Erythroblast (primary cell): ENCODE measurements at places on chromosomes 3 and 15.

GRCh38 chr3:185781759-185782158, 43.1 kb downstream of the IGF2BP2 start:
- no peak for DNase-seq

DNA sequence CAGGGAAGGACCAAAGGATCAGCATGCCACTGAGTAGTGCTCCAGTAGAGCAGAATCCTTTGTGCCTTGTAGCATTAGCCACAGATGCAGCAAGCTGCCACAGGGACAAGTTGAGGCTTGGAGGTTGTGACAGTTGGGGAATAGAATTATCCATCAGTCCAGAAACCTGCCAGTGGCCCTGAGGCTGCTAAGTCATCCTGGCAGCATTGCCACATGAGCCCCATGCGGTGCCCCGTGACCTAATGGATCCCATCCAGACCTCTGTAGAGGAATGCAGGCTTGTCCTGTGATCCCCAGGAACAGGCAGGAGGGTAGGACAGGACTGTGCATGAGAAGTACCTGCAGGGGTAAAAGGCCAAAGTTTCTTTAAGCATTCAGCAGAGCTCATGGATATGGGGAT, 51.7 kb downstream of the BOC start:
- DNase-seq = no peak

- DNase-seq = no peak
Measured at GRCh38 chr15:82545002-82545401, 4.7 kb upstream of the RPS17 start.

GRCh38 chr15:68790910-68791309, 29.8 kb downstream of the ANP32A start:
- no peak for DNase-seq

GRCh38 chr3:182937293-182938051, 42.9 kb downstream of the DCUN1D1 start:
- DNase-seq = peak; percentile 85

DNA sequence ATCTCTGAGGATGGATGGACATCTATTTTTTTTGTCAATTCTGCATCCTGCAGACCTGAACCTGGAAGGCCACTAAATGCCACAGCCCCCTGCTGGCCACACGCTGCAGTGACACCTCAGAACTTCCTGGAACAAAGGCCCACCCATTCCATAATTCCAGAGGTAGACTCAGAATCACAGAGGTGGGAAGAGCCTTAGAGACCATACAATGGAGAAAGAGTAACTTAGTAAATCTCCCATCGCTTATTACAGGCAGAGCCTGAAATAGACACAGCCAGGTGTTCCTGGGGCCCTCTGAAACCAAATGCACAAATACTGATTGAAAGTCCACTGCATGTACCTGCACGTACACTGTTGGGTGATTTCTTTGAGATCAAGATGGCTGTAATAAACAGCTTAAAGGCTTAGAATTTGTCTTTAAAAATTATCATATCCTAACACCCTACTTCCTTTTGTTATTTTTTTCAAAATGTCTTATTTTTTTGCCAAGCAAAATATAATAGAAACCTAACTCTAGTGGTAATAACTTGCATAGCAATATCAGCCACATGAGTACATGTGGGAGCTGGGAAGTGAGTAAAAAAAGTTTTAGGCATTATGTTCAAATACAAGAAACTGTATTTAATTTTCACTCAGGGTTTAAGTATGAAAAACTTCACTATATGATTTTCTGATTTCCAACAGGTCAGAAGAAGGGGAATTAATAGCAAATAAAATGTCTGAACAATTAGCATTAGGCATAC, 62.7 kb downstream of the EOMES start:
- DNase-seq = peak; percentile 55

DNA sequence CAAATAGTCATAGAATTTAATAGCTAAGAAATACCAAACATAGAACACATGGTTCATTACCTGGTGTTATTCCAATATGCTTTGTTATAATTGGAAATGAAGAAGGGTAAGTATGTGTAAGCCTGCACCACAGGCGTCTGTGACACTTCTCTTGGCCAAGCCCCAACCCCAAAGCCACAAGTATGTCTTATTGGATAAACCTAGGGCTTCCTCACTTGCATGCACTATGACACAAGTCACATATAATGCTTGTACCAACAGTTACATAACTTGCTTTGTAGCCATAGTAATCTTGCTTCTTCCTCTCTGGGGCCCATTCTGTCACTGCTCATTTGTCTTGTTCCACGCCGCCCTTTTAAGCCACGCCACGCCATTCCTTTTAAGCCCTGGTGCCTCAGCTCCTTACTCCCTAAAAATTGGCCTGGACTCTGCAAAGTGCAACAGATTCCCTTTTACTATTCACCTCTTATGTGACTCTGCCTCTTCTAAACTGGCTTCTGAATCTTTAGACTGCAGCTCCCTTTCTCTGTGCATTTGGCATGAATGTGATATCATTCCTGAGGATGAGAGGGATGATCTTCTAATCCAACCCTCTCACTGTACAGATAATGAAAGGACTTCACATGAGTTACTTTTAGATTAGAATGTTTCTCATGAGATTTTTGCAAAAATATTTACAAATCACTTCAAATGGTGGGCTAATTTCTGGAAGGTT, 48.1 kb upstream of the EPHA3 start:
- no peak for DNase-seq

GRCh38 chr15:101014921-101015841, 96.0 kb downstream of the LRRK1 start:
- DNase-seq = peak; percentile 51

- no peak for DNase-seq
Measured at GRCh38 chr3:138877226-138877625, 42.5 kb upstream of the PIK3CB start.

DNA sequence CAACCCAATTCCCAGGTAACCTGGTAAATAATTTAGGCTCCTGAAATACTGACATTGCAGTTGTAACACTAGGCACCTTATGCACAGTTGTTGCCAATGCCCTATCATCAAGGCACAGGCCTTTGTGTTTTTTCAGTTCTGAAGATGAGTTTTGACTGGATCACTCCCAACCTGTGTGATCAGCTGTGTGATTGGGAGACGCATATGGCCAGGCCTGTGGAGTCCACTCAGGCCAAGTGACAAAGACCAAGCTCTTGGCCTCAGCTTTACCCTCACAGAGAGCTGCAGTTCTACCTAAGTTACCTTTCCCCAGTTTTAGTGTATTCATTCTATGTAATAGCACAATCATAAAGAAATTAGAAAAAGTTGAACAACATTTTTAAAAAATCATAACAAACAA, 19.2 kb upstream of the AQP9 start:
- no peak for DNase-seq

DNA sequence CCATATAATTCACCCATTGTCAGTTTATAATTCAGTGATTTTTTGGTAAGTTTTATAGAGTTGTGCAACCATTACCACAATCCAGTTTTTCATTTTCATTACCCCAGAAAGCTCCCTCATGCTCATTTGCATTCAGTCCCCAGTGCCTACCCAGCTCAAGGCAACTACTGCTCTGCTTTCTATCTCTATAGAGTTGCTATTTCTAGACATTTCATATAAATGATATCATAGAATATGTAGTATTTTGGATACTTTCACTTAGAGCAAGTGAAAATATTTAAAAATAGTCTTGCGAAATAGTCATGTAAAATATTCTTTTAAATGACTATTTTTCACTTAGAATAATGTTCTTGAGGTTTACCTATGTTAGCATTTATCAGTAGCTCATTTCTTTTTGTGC, 42.1 kb downstream of the ZNF654 start:
- no peak for DNase-seq

GRCh38 chr3:184889312-184889904, 77.4 kb downstream of the VPS8 start:
- DNase-seq = no peak

- no peak for DNase-seq
Measured at GRCh38 chr3:13711911-13712650, 163.2 kb downstream of the FBLN2 start.

- no peak for DNase-seq
Measured at GRCh38 chr15:72737723-72738122, 45.8 kb downstream of the ADPGK start.

DNA sequence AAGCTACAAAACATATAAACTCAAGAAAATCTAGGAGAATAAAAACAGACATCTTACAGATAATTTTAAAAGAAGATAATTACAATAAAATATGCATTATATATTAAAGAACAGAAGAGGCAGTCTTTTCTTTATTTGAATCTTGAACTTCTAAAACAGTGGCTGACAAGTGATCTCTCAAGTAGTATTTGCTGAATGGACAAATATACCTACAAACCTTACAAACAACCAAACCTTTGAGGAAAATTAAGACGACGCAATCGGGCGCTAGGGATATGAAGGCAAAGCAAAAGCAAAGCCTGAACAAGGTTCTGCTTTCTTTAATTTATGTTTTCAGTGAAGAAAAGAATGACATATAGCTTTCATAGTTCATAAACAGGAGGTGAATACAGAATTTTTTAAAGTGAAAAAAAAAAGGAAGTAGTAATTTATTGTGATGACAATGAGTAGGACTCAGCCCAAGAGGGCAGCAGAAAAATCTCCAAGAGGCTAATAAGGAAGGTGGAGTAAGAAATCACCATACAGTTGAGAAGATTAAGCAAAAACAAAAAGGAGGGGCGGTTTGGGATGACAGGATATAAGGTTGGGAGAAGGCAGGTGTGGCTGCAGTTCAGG, 347.8 kb downstream of the TBC1D5 start:
- no peak for DNase-seq

GRCh38 chr3:61018807-61019206, 232.4 kb downstream of the FHIT start:
- DNase-seq = no peak

DNA sequence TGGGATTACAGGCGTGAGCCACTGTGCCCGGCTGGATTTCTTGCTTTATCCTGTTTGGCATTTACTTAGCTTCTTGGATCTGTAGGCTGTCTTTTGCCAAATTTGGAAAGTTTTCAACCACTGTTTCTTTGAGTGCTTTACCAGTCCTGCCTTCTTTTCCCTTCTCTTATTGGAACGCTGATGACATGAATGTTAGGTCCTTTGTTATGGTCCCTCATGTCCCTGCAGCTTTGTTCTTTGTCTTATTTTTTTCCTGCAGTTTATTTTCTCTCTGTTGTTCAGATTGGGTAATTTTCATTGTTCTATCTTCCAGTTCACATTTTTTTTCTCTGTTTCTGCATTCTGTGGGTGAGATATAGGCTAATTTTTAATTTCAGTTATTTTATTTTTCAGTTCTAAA, 25.0 kb downstream of the SH3GL3 start:
- DNase-seq = no peak

DNA sequence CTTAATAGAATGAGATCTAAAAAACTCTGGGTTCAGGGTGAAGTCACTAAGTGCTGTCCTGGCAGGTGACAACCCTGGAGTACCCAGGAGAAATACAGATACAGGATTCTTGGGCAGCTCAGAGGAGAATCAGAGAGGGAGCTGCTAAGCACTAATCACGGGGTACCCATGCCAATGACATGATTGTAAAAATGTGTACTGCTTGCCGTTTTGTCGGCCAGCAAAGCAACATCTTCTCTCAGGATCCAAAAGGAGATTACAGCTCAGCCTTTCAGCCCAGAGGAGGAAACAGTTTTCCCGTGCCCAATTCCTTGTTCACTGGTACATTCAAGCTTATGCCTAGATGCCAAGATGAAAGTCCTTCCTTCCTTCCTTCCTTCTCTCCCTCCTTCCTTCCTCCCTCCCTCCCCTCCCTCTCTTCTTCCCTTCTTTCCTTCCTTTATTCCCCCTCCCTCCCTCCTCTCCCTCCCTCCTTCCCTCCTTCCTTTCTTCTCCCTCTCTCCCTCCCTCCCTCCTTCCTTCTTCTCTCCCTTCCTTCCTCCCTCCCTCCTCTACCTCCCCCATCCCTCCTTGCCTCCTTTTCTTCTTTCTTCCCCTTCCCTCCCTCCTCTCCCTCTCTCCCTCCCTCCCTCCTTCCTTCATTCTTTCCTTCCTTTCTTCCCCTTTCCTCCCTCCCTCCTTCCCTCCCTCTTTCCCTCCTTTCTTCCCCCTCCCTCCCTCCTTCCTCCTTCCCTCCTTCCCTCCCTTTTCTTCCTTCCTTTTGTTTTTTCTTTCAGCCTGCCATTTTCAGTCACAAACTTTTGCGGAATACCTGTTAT, 4.1 kb upstream of the MINAR1 start:
- DNase-seq = no peak

GRCh38 chr15:59104912-59105732, at the start of gene CCNB2:
Gene CCNB2, plus strand, starts transcription at chr15:59105146. Its CDS starts 123 bp downstream, at chr15:59105269.
- peak; percentile 97 for DNase-seq

- DNase-seq = no peak
Measured at GRCh38 chr3:18725668-18726407, 300.7 kb upstream of the SATB1 start.

DNA sequence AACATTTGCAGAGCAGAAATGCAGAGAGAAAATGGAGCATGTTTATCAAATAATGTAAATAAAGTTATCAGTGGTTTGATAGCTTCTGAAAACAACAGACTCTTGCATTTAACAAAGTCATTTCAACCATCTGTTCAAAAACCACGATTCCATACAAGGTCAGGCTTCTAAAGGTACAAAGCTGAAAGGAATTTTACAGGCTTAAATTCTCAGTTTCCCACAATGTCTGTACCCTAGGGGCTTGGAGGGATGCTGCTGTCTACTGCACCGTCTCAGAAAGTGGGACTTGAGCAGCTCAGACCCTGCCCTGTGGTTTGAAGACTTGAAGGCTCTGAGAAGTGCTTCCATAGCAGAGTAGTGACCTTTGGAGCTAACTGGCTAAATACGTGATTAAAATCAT, 30.4 kb upstream of the TM4SF1 start:
- DNase-seq = no peak

GRCh38 chr3:129195731-129196256, 12.1 kb upstream of the CNBP start:
- DNase-seq = peak; percentile 74

GRCh38 chr15:91885054-91885453, 31.5 kb downstream of the SLCO3A1 start:
- no peak for DNase-seq

GRCh38 chr3:129058441-129059200, 2.0 kb upstream of the GP9 start:
- DNase-seq = no peak

GRCh38 chr3:196996454-196997265, 28.0 kb upstream of the PIGZ start:
- DNase-seq = no peak
